ENCODE measurements at places on chromosomes 5 and 9. TPM values are rescaled to one million over a fixed set of nuclear protein-coding genes. Genes with fewer than 3 reads are reported as not detected.

RNF180 gene
- total RNA-seq = not detected

PRUNE2 gene
- total RNA-seq = 1.5 TPM

CNTNAP3 gene
- total RNA-seq = not detected

TRAF1 gene
- total RNA-seq = 101 TPM

PCDHGB5 gene
- total RNA-seq = 0.17 TPM

SMIM33 gene
- 0.35 TPM for total RNA-seq

DNA sequence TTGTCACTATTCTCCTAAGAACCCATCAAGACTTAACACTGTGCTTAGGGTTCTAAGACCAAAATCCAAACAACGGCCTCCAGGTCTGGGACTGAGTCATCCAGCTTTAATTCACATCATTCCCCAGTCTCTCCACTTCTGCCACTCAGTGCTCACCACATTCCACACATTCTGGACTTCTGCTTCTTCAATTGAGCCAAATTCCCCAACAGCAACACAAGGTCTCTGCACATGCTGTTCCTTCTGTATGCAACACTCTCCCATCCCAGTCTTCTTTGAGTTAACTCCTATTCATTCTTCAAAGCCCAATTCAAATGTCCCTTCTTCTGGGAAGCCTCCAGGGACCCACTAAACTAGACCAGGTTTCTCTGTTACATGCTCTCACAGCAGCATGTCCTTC, 97.8 kb downstream of the GPR21 start:
- no peak for DNase-seq
- H3K36me3 ChIP-seq = no peaks in the 10 kb centered on the region
- H3K27me3 ChIP-seq = no peaks in the 10 kb centered on the region
- H3K4me3 ChIP-seq = no peak overlapping the region
- H3K27ac ChIP-seq = no peak overlapping the region

- H3K27me3 ChIP-seq = no peaks in the 10 kb centered on the region
- no peaks in the 10 kb centered on the region for H3K4me1 ChIP-seq
- no peaks in the 10 kb centered on the region for H3K36me3 ChIP-seq
Observed at GRCh38 chr5:167812871-167813270, 478.6 kb upstream of the WWC1 start.

DNA sequence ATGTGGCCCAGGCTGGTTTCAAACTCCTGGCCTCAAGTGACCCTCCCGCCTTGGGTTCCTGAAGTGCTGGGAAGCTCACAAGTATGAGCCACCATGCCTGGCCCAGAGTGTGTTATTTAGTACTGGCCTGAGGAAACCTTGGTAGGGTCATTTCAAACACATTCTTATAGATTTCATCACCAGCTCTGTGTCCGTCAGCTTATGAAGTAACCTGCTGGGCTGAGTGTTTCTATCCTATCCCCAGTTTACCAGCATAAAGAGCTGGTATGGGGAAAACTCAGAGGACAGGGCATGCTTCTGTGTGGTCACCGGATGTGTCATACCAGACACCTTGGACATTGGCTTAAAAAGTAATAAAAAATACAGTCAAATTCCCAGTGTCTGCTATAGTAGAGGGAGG, 45.3 kb downstream of the PTPN3 start:
- peaks cover 9% of the 10 kb centered on the region for H3K4me1 ChIP-seq
- DNase-seq = no peak
- peaks cover 39% of the 10 kb centered on the region for H3K27me3 ChIP-seq
- no peak overlapping the region for H3K4me3 ChIP-seq
- no peak overlapping the region for H3K27ac ChIP-seq

- peaks cover 7% of the 10 kb centered on the region for H3K4me1 ChIP-seq
- no peak overlapping the region for H3K4me3 ChIP-seq
- no peak for DNase-seq
- no peaks in the 10 kb centered on the region for H3K36me3 ChIP-seq
- no peak overlapping the region for H3K27ac ChIP-seq
- H3K27me3 ChIP-seq = no peaks in the 10 kb centered on the region
Observed at GRCh38 chr5:176882567-176882903, 16.6 kb downstream of the HK3 start.

- H3K27me3 ChIP-seq = no peaks in the 10 kb centered on the region
- H3K4me3 ChIP-seq = no peak overlapping the region
- DNase-seq = no peak
- no peaks in the 10 kb centered on the region for H3K4me1 ChIP-seq
- H3K36me3 ChIP-seq = no peaks in the 10 kb centered on the region
Observed at GRCh38 chr5:51449026-51449425, 65.8 kb downstream of the ISL1 start.

DNA sequence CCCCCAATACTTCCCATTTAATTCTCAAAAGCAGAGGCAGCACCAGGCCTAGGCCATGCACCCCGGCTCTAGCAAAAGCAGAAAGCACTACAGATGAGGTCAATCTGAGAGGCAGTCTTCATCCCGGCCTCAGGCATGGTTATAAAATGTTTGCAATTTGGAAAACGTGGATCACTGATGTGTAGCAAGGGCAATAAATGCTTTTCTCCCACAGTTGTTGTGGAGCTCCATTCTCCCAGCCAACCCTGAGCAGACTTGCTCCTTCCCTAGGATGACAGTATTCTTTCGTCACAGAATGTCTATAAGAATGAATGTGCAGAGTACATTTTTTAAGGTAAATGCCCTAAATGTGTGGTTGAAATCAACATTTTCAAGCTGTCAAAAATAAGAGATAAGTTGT, 157.3 kb upstream of the DAPK1 start:
- DNase-seq = no peak
- H3K4me3 ChIP-seq = no peak overlapping the region
- peaks cover 69% of the 10 kb centered on the region for H3K27me3 ChIP-seq
- H3K27ac ChIP-seq = no peak overlapping the region
- H3K4me1 ChIP-seq = peaks cover 17% of the 10 kb centered on the region

DNA sequence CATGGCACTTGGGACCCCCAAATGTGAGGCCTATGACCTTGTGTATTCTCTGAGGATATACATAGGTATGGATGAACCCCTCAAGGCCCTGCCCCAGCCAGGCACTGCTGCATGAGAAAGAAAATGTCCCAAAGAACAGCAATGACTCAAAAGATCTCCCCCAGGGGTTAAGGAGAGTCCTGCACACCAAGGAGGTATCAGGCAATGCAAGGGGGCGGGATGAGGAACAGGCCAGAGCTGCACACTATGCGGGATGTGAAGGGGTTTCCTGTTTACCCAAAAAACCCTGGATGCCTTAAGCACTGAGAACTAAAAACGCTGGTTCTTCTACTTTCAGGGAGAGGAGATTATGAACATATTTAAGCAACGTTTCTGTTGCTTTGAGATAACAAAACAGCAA, 3.4 kb downstream of the RAPGEF1 start:
- no peaks in the 10 kb centered on the region for H3K27me3 ChIP-seq
- DNase-seq = no peak
- peak overlapping the region; percentile 89 for H3K27ac ChIP-seq
- H3K4me1 ChIP-seq = peaks cover 77% of the 10 kb centered on the region
- H3K36me3 ChIP-seq = peaks cover 7% of the 10 kb centered on the region

- no peak overlapping the region for H3K27ac ChIP-seq
- H3K27me3 ChIP-seq = no peaks in the 10 kb centered on the region
- no peaks in the 10 kb centered on the region for H3K4me1 ChIP-seq
- no peak overlapping the region for H3K4me3 ChIP-seq
- no peak for DNase-seq
- H3K36me3 ChIP-seq = no peaks in the 10 kb centered on the region
Observed at GRCh38 chr9:108015690-108016089, 526.1 kb upstream of the KLF4 start.
